Activated naive CD8-positive, alpha-beta T cell treated with anti-CD3 and anti-CD28 coated beads, Interleukin-2, amount 10 ng/mL, durations not matched to agents 7 days and 5 days (primary cell): ENCODE measurements at places on chromosomes 4 and X. TPM values are rescaled to one million over a fixed set of nuclear protein-coding genes. Genes with fewer than 3 reads are reported as not detected.

- no peak for DNase-seq
Observed at GRCh38 chr4:169957785-169958184, 68.4 kb downstream of the MFAP3L start.

DNA sequence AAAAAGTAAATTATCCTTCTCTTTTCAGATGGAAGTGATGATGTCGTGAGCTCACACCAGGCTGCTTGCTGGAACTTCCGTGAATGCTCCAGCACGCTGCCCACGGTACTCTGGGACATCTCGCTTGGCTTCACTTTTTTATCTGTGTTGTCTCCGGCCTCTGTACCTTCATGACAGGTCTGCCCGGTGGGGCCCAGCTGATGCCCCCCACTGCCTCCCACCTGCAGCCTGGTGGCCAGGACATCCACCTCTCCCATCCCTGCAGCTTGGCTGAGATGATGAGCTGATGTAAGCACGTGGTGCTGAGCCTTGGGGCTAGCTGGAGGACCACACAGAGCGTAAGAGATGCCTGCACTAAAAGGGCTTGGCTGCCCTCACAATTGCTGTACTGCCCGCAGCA lies 59.0 kb upstream of the HELT start:
- no peak for DNase-seq

The ENPP6 gene
- 0.89 TPM for total RNA-seq

The BEND2 gene
- not detected for total RNA-seq

DNA sequence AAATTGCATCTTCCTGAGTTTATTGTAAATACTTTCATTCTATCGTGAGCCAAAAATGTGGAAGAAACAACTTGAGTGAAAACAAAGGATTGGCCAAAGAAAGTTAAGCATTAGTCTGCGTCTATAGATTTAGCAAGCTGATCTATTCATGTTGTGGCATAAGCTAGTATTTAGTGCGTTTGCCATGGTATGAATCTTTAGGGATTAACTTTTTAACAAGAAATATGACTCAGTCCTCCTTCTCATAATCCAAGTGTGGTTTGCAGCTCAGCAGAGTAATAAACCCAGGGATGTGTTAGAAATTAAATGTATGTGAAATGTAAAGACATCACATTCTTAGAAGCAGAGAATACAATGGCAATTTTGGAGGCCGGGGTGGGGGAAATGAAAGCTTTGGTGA lies 1110.9 kb downstream of the NLGN4X start:
- no peak for DNase-seq

- no peak for DNase-seq
Observed at GRCh38 chr4:42761804-42762203, 104.9 kb upstream of the ATP8A1 start.

GRCh38 chr4:3677748-3678070 lies 88.5 kb upstream of the ADRA2C start:
- no peak for DNase-seq
